ENCODE measurements at places on chromosomes 16 and 17.
A peak's percentile ranks its signal among the peaks of the same experiment; 100 is the strongest.

DNA sequence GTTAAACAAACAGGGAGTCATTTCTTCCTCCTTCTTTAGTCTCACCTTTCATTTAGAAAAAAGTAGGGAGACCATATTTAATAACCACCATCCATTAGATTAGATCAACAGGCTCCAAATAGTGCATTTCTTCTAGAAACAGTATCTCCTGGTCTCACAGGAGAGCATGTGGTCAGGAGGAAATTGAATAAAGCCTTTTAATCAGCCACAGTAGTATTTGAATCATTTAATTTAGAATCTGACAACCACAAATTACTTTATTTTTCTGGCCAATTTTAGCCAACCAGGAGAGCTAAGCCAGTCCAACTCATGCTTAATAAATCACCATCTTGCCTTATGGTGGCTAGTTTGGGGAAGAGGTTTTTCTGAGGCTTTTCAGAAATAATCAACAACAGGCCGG lies 26.3 kb upstream of the ZFP90 start:
- no peak for DNase-seq

DNA sequence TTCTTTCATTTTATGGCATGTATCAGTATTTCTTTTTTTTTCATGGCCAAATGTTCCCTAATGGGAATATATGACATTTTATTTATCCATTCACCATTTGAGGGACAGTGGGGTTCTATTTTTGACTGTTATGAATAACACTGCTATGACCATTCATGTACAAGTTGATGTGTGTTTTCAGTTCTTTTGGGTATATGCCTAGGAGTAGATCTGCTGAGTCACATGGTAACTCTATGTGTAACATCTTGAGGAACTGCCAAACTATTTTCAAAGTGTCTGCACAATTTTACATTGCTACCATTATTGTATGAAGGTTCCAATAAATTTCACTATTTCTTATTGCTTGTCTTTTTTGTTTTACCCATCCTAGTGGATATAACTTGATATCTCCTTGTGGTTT lies 223.0 kb downstream of the TANC2 start:
- DNase-seq = no peak

- DNase-seq = no peak
Observed at GRCh38 chr16:10156099-10156498, 26.1 kb downstream of the GRIN2A start.

DNA sequence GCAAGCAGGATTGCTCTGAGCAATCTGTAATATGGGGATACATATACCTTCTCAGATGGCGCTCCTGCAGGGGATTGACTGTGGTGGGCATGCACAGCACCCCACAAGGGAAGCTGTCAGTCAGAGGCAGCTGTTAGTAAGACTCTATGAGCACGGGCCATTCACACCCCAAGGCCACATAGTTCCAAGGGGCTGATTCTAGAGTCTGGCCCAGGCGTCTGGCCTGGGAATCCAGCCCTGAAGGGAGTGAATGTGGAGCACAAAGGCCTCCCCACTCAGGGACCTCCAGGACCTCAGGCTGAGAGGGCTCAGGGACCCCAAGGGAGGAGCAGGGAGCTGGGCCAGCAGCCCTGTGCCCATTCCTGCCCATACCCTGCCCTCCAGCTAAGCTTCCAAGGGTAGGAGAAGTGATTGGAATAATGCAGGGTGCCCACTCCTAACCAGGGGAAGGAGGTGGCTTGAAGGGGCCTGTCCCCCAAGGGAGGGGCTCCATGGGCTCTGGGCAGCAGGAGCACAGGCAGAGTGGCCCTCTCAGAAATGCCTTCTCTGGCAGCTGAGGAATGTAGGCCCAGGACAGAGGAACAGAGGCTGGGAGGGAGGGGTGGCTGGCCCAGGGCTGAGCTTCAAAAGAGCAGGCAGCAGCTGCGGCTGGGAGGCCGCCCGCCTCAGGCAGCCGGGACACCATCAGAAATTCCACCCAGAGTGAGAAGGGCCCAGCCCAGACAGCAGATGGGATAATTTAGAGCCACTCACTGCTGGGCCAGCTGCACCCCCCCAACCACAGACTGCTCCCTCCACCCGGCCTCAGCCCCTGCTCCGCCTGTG lies 48.9 kb upstream of the MRPS23 start:
- DNase-seq = no peak

- DNase-seq = no peak
Observed at GRCh38 chr17:7636163-7636562, 6.2 kb downstream of the SHBG start.

GRCh38 chr16:73171380-73171779 lies 123.5 kb upstream of the ZFHX3 start:
- DNase-seq = no peak

GRCh38 chr16:17227278-17227677 lies 243.5 kb downstream of the XYLT1 start:
- DNase-seq = no peak

- DNase-seq = no peak
Observed at GRCh38 chr17:78829477-78829876, 11.1 kb downstream of the USP36 start.

DNA sequence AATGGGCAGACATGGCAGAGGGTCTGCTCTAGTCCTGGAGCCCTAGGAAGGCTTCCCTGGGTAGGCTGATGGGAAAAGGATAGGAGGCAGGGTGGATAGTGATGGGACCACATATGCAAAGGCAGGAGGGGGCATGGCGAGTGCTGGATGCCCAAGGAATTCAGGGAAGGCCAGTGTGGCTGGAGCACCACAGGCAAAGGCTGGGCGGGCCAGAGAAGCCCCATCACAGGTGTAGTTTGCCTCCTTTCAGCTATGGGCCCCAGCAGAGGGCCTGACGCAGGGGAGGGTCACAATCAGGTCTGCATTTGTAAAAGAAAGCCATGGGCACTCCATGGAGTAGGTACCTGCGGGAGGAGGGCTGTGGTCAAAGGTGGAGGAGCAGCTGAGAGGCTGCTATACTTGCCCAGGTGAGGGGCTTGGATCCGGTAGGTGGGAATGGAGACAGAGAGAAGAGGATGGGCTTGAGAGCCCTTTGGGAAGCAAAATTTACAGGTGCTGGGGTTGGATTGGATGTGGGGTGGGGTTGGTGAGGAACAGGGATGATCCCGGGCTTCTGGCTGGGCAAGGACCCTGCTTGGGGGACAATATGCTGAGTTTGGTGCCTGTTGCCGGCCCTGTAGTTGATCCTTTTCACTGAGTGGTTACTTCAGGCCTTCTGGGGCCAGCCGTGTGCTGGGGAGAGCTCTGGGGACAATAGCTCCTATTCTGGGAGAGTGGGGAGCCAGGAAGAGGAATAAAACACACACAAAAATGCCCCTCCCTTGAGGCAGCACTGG lies 6.5 kb upstream of the COL1A1 start:
- peak; percentile 20 for DNase-seq

GRCh38 chr17:4180791-4181190 lies 37.8 kb downstream of the CYB5D2 start:
- DNase-seq = no peak

- DNase-seq = no peak
Observed at GRCh38 chr17:9054126-9054975, 33.0 kb downstream of the NTN1 start.

GRCh38 chr17:9907883-9908648 lies 3.0 kb upstream of the RCVRN start:
- no peak for DNase-seq

DNA sequence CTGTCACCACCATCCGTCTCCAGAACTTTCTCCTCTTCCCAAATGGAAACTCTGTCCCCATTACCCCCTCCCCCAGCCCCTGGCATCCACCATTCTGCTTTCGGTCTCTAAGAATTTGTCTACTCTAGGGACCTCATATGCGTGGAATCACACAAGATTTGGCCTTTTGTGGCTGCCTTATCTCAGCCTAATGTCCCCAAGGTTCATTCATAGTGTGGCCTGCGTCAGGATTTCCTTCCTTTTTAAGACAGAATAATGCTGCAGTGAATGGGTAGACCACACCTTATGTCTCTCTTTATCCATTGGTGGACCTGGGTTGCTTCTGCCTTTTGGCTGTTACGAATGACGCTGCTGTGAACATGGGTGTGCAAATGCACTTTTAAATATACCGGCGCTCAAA lies 139.7 kb upstream of the PLCG2 start:
- no peak for DNase-seq

All from activated CD4-positive, CD25-positive, alpha-beta regulatory T cell treated with anti-CD3 and anti-CD28 coated beads, Interleukin-2, amount 50 U/mL, for 72 hours (primary cell).